Liver (tissue), 10 donors: ENCODE measurements at places on chromosomes 3 and 15. TPM values are rescaled to one million over a fixed set of nuclear protein-coding genes. Genes with fewer than 3 reads are reported as not detected.

SH2D7 gene
- not detected for polyA plus RNA-seq

MED12L gene
- 0.02 TPM for polyA plus RNA-seq

ZWILCH gene
- 2.3 TPM for polyA plus RNA-seq

RHOV gene
- polyA plus RNA-seq = not detected

RGMA gene
- 0.18 TPM for polyA plus RNA-seq

ASB14 gene
- not detected for polyA plus RNA-seq

DNA sequence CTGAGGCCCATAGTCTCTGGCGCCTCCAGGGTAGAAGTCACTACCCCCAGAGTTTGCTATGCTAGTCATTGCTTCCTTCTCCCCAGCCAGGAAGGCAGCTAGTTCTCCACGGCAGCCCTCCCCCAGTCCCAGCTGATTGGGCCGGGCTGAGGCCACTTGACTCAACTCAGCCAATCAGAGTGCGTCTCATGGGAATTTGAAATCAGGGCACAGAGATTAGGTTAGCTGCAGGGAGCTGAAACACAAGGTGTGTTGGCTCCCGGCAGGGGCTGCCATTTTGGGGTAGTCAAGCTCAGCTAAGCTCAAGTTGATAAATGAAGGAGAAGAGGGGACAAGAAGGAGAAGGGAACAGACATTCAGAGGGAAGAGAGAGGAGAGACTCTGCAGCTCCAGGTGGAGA lies 32.8 kb downstream of the LINGO1 start:
- DNase-seq = no peak

DNA sequence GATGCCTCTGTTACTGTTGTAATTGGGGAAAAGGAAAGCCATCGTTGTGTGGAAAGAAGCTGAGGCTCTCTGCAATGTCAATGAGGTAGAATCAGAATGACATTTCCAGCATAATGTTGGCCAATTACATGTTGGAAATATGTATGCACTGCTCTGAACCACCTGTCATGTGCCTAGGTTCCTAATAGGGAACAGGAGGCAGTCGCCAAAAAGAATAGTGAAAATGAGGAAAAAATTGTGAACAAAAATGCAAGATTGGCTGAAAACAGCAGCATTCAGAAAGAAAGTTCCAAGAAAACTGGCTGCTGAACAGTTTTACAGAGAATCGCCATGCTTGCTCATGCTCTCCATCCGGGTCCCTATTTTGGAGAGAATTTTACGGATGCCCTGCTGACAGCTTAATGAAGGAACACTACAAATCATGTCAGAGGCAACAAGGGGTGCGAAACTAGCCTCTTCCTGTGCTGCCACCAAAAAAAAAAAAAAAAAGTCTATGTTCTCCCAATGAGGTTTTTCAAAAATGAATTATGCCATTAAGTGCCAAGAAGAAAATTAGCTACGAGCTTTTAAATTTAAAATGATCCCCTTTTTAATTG lies 305.9 kb upstream of the ARRDC4 start:
- no peak for DNase-seq

GRCh38 chr15:36294359-36294758 lies 285.1 kb upstream of the CDIN1 start:
- DNase-seq = no peak

DNA sequence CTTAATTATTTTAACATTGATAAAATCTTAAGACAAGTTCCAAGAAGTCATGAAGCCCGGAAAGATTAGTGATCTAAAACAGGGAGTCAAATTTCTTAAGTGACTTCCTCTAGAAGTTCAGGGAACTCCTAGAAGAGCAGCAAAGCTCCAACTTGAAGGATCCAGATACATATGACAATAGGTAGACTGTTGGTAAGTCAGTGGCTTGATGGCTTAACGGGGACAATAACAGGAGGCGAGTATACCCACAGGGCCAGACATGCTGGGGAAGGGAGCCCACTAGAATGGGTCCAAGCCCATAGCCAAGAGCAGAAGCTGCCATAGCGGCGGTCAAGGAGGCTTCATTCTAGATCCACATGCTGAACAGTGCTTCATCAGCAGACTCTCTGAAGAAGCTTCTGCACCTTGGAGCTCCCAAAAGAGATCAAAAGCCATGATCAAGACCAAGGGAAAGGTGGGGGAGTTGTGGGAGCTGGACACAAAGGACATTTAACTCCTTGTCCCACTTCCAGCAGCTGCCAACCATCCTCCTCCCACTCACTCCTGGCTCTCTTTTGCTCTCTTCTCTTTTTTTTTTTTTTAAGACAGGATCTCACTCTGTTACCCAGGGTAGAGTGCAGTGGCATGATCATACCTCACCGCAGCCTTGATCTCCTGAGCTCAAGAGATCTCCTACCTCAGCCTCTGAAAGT lies 10.2 kb upstream of the CA12 start:
- DNase-seq = no peak

DNA sequence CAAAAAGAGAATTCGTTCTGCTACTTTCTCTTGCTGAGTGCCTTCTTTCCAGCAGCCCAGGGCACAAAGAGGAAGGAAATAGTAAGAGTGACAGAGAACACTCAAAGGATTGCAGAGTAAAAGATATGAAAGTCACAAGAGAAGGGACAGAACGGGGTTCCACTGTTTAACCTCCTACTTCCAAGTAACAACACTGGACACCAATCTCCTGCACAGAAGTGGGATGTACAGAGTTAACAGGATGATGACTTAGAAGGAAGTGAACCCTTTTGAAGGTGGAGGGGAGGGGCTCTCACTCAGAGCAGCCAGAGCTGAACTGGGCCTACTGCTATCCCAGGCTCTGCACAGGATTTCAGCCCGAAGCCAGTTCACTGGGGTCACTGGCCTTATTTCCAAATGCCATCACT lies 130.1 kb upstream of the PRICKLE2 start:
- DNase-seq = no peak

DNA sequence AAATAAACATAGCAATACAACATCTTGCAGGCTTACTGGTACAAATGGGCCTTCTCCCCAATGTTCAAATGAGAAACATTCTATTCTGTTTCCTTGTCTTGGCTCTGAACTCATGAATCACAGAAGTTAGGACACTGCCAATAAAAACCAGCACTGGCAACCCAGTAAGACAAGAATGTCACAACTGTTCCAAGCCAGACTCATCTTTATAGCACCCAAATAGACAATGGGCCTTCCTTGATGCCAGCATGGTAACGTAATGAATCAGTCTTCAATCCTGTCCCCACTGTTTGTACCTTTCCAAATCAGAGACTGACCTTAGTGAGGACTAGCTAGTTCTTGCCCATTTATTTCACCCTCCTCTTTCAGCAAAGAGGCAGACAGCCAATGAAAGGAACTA lies 14.1 kb upstream of the RPS17 start:
- no peak for DNase-seq

DNA sequence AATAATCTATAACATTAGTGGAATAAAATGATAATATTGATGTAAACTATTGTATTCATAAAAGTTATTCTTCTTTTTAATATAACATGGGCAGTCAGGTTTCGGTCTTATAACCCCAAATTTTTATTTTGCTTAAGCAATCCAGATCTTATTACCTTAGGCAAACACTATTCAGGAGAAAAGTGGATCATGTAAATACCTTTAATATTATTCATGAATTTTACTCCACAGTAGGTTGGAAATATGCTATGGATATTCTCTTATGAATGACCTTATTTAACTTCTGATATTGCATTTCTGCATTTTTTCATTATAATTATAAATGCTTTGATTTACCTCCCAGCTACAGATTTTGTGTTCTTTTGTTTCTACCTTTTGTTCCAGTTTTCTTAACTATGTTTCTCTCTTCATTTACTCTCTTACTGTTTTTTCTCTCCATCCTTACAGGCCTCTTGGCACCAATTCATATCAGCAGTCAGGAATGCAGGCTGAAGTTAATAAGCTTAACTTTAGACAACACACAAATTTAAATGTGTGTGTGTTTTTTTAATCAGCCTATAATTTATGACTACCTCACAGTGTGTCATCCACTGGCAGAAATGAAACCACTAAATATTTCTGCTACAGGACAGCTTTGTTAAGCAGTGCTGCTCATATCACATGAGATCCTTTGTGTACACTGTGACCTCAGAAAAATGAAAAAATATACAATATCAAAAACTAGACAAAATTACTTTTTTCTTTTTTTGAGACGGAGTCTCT lies 111.0 kb downstream of the NSUN3 start:
- DNase-seq = no peak

DNA sequence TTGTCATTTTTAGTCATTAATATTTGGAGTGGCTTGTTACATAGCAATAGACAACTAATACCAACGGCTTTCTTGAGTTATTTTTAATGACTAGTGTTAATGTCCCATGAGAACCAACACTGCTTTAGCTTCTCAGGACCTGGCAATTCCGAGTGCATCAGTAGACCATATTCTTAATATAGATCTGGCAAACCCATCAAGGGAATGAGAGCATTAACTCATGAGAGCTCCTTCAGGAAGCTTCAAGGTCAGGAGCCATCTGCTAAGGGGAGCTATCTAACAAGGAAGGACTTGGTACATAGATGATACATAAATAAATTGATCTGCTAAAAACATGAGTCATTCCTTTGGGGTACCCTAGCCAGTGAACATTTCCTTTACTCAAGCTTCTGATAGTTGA lies 122.6 kb upstream of the EPHA3 start:
- DNase-seq = no peak

GRCh38 chr3:58188921-58189451 lies 21.8 kb downstream of the DNASE1L3 start:
- peak; percentile 72 for DNase-seq

GRCh38 chr3:189049458-189050236 lies 122.1 kb upstream of the TPRG1 start:
- DNase-seq = no peak
